ENCODE measurements at places on chromosomes 6 and 20. TPM values are rescaled to one million over a fixed set of nuclear protein-coding genes. Genes with fewer than 3 reads are reported as not detected.

SCUBE3 gene
- 0.76 TPM for total RNA-seq

GDAP1L1 gene
- not detected for total RNA-seq

RAD21L1 gene
- total RNA-seq, result not detected

TPBG gene
- total RNA-seq, result 5.9 TPM

SRMS gene
- not detected for total RNA-seq

CPXM1 gene
- total RNA-seq, result 0.13 TPM

NUS1 gene
- 11.6 TPM for total RNA-seq

CPNE5 gene
- 5.0 TPM for total RNA-seq

NOTCH4 gene
- total RNA-seq, result 13.3 TPM

ENPP5 gene
- under 0.01 TPM for total RNA-seq

DEF6 gene
- 0.51 TPM for total RNA-seq

ZNF318 gene
- 4.0 TPM for total RNA-seq

CHRNA4 gene
- total RNA-seq, result 0.13 TPM

RIPOR2 gene
- total RNA-seq, result 0.13 TPM

TMC2 gene
- total RNA-seq, result not detected

DNA sequence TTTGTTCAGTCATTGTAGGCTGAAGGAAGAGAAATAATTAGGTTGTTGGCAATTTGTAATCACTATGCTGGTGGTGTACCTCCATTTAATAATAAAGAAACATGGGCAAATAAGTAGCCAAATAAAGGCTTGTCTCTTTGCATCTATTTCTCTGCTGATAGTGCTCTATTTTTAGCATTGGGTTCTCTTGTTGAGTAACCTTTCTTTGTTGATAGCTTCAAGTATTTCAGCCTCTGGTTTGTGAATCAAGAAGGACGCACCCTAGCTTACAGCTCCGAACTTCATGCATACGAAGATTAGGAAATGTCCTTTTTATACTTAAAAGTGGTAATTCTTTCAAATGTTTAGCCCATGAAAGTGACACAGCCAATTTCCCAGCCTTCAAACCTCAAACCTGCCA, 2.6 kb downstream of the PPP1R14C start:
- no peak for DNase-seq

GRCh38 chr20:49268600-49269365, 9.1 kb downstream of the ZNFX1 start:
- no peak for DNase-seq

DNA sequence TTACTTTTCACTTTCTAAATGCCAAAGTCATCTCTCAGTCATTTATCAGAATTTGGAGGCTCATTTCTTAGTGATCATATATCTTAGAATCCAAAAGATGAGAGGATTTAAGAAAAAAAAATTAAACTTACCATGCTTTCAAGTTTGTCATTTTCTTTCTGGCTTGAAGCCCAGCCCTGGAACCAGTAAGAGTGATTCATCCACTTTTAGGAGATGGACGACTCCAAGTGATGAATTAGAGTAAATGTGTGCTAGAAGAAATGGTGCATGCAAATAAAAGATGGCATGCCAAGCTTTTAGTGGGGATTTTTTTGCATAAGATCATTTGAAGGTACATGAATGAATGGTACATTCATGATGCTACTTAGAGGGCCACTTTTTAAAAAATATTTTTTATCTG, 20.1 kb downstream of the PLCB1 start:
- no peak for DNase-seq

- no peak for DNase-seq
Observed at GRCh38 chr6:166952567-166953486, 3.5 kb downstream of the RNASET2 start.

GRCh38 chr20:53748821-53749421, 155.3 kb upstream of the ZNF217 start:
- no peak for DNase-seq

DNA sequence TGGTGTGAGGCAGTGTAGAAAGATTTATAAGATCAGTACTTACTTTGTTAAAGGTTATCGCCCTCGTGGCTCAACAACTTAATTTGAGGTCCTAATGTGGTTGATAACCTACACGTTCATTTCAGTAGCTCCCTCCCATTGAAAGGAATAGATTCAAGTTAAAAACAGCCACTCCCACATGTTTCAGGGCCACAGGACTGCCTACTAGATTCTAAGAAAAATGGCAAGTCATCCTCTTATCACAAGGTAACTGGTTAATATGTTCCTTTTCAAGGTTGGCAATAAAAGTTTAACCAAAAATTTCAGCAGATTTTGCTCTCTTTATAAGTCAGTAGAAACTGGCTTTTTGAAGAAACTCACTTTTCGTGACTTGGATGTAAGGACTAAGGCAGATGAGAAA, 17.1 kb downstream of the GSTA2 start:
- DNase-seq, result no peak

DNA sequence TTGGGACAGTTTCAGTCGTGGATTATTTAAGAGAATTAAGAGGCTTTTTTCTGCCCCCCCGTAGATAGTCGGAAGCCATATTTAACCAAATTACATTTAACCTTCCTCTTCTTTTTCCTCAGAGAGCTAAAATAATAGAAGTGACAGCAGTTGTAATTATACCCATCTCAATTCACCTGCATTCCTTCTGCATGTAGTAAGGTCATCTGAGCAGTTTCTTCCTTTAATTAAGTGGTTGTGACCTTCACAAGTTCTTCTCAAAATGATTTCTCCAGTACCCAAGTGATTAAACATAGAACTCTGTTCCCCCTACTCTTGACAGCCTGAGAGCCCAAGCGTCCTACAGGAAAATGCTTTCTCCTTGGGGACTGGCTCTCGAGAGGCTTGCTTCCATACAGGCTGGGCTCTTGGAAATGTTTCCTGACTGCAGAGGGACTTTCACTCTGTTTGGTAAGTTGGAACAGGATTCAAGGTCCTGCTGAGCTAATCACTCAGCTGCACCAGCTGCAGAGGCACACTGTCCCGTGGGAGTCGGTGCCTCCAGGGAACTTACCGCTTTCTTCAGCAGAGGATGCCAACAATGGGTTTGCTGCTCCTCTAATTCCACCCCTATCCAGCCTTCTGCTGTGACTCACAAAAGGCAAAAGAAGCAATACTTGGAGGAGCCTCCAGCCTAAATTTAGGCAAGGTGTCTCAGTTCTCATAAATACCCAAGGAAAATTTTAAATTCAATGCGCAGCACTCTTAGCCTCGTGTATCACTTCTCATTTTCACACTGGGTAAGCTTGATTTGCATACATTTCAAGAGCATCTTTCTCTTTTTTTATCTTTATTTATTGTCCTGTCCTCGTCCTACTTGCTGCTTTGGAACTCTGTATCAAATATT, 414.9 kb downstream of the KIF16B start:
- no peak for DNase-seq

GRCh38 chr20:19921284-19921793, 95.8 kb upstream of the NAA20 start:
- DNase-seq, result peak; percentile 26

DNA sequence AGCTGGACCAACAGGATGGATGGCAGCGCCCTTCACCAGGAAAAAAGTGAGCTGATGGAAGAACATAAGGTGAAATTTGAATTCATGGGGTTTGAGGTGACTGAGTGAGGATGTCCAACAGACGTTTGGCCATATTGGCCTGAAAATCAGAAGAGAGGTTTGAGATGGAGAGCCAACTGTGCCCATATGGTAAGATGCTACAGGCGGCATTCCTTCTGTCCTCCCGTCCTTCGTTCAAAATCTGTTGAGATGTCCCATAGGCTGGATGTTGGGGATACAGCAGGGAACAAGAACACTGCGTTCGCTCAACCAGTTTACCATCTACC, 468 bp upstream of the CMTR1 start:
- DNase-seq, result no peak

- peak; percentile 48 for DNase-seq
Observed at GRCh38 chr6:5950361-5950785, 56.4 kb downstream of the NRN1 start.

GRCh38 chr20:13009682-13010406, 1.1 kb downstream of the SPTLC3 start:
- DNase-seq, result peak; percentile 52

DNA sequence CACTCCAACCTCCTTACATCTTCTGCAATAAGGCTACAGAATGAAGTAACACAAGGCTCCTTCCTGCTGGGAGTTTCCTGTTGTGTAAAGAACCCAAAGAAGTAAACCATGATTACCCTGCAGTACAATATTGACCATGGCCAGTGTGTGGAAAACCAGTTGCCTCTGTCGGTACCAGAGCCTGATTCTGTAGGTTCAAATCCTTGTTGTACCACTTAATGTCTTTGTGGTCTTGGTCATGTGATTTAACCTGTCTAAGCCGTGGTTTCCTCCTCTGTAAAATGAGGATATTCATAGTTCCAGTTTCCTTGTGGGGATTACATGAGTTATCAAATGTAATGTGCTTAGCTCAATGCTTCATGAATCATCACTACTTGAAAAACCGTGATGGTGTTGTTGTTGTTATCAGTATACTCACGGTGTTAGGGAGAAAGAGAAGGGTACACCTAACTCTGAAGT, 60.3 kb upstream of the PRELID3B start:
- DNase-seq, result no peak

DNA sequence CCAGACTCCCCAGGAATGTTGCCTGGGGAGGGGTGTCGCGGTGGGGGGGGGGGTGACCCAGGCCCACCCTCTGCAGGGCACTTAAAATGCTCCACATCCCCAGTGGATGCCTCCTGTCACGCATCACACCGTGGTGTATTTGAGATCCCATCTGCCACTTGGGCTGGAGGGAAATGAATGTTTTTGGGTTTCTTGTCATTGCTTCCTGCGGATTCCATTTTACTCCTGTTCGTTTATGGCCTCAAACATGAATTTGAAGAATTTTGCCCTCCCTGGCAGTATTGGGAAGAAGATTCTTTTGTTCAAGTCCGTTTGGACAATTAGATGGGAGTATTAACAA, 544 bp upstream of the KHDC1 start:
- DNase-seq, result no peak

GRCh38 chr6:30497714-30498113, 8.4 kb downstream of the HLA-E start:
- no peak for DNase-seq

- no peak for DNase-seq
Observed at GRCh38 chr6:45369870-45370269, 7.9 kb downstream of the SUPT3H start.

DNA sequence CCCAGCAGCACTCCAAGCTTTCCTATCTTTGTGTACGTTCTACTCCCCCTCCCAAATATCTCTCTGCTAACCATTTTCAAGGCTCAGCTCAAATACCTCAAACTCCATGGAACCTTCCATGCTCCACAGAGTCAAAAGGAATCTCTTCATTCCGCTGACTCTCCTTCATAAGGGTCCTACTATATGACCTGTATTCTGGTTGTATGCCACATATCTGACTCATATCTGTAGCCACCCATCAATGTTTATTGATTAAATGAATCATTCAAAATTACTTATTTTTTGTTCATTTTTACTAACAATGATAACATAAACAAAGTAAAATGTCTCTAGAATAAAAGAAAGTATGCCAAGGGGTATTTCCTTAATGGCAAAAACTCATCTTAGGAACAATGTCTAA, 123.2 kb downstream of the ARHGAP18 start:
- no peak for DNase-seq

GRCh38 chr6:105458084-105458483, 55.2 kb upstream of the PREP start:
- no peak for DNase-seq

DNA sequence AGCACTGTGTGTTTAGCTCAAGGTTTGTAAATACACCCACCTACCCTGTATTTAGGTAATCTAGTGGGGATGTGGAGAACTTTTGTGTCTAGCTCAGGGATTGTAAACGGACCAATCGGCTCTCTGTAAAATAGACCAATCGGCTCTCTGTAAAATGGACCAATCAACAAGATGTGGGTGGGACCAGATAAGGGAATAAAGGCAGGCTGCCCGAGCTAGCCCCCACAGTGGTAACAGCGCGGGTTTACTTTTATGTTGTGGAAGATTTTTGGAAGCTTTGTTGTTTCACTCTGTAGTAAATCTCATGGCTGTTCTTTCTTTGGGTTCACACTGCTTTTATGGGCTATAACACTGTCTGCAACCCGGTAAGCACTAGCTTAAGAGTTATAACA, 32.1 kb upstream of the RANBP9 start:
- DNase-seq, result no peak

- no peak for DNase-seq
Observed at GRCh38 chr20:13286607-13287006, 65.5 kb downstream of the ISM1 start.

GRCh38 chr20:57194154-57194553, 72.3 kb downstream of the BMP7 start:
- no peak for DNase-seq

GRCh38 chr20:21981179-21981578, 275.7 kb downstream of the PAX1 start:
- DNase-seq, result no peak

- no peak for DNase-seq
Observed at GRCh38 chr6:128107682-128108081, 206.8 kb upstream of the THEMIS start.

GRCh38 chr6:161137839-161138542, 135.9 kb downstream of the AGPAT4 start:
- no peak for DNase-seq

GRCh38 chr20:8094415-8094818, 37.6 kb upstream of the PLCB1 start:
- peak; percentile 61 for DNase-seq

- no peak for DNase-seq
Observed at GRCh38 chr20:25476106-25477013, 68.9 kb downstream of the GINS1 start.

GRCh38 chr6:73985891-73986290, 289.9 kb downstream of the CD109 start:
- DNase-seq, result peak; percentile 29

DNA sequence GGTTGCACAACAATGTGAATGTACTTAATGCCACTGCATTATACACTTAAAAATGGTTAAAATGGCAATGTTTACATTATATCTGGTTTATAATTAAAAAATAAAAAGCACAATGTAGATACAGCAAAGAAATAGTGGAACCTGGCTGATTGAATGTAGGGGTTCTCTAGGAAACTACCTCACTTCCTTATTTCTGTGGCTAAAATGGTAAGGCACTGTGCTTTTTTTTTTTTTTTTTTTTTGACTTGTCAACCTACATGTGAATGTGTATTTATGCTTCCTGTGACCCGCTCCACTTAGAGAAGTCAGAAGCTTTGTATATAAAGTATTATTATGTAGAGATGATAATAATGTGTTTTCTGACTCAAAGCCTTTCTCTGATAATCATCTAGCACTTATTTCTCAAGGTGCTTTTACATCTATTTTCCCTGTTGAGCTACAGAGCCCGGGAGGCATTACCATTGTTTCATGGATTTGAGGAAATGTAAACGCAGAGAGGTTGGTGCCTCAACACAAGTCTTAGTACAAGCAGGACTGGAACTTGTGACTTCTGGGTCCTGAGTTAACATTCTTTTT, 55.0 kb downstream of the SOX4 start:
- DNase-seq, result no peak

All from dermis microvascular lymphatic vessel endothelial cell (primary cell).